ENCODE measurements at places on chromosomes 4 and X.
A peak's percentile ranks its signal among the peaks of the same experiment; 100 is the strongest.

GRCh38 chr4:71251261-71251660, 87.6 kb upstream of the SLC4A4 start:
- peak; percentile 58 for DNase-seq

- no peak for DNase-seq
Observed at GRCh38 chr4:75950213-75950815, 9.5 kb upstream of the NAAA start.

DNA sequence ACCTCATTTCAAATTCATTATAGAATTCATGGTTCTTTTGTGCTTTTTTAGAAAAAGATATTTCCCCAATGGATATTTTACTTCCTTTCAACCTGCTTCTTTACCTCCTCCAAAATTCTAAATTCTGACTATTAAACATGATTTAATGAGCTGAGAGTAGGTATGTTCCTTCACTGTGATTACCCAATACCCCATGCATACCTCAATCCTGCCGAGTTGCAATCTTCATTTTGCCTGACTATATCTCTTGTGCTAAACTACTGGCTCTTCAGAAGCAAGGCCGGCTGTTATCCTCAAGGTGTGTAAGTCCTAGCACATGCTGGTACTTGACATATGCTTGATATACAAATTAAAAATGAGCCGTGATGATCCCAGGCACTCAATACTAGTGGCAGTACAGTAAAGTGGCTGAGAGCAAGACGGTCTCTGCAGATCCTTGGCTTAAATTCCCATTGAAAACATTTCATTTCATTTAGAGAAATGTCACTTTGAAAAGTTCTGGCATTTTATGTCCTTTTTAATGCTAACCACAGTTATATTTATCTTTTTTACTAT, 320.4 kb downstream of the KCNIP4 start:
- DNase-seq: no peak

DNA sequence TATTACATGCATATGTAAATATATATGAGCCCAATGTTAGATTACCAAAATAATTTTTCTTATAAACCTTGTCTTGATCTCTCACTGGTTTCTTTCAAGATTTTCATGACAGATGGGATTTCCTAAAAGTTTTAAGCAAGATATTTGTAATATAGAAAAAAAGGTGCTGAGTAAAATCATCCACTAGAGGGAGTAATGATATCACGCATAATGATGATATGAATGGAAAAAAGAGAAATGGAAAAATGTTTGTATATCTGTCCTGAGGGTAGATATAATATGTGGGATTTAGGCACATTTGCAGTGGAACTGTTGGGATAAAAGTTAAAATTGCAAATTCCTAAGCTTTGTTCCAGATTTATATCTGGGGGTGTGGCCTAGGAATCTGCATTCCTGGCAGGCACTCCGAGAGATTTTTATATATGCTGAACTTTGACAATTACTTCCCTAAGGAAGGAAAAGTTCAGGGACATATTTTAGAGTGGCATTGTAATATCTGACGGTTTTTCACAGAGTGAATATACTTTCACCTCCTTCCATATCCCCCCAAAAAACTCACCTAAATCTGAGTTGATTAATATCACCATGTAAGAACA, 60.5 kb downstream of the TMA16 start:
- DNase-seq: no peak

GRCh38 chr4:88341227-88342192, 37.1 kb upstream of the HERC6 start:
- DNase-seq: peak; percentile 69

DNA sequence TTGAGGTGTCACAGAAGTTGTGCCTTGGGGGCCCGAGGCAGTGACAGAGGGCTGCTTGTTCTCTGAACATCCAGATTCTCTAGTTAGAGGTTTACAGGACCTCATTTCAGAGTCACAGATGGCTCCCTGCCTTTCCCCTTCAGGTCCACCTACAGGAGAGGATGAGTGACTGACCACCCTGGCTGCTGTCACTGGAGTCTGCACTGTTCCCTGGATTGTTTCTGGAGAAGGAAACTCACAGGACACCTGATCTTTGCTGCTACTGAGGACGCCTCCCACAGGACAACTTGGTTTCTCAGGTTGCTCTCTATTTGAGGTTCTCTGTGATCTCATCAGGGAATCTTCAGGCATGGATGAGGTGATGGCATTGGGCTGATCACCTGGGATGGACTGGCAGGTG, 58.3 kb downstream of the GPRIN3 start:
- no peak for DNase-seq

DNA sequence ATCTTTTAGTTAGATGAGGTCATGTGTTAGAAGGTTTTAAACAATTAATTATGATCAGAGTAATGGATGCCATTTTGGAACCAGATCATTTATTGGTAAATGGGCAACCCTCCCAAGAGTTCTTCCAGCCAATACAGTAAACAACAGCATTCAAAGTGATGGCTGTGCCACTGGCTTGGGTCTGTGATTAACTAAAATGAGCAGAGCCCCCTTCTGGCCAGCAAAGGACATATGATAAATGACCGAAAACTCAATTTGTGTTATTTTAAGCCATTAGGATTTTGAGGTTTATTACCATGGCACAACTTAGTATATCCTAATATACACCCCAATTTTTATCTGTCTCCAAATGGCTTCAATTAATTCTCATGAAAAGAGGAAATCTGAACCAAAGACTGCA, 90.8 kb upstream of the NPFFR2 start:
- peak; percentile 3 for DNase-seq

GRCh38 chr4:17773135-17773698, 8.2 kb downstream of the FAM184B start:
- no peak for DNase-seq
